IMR-90 (cell line): ENCODE measurements at places on chromosomes 2 and 18. TPM values are rescaled to one million over a fixed set of nuclear protein-coding genes. Genes with fewer than 3 reads are reported as not detected.

- H3K36me3 ChIP-seq: no peaks in the 10 kb centered on the region
- DNase-seq: no peak
- no peaks in the 10 kb centered on the region for H3K27me3 ChIP-seq
- H3K4me1 ChIP-seq: no peaks in the 10 kb centered on the region
These were observed 365.4 kb upstream of the FSIP2 start for GRCh38 chr2:185373229-185373628.

DNA sequence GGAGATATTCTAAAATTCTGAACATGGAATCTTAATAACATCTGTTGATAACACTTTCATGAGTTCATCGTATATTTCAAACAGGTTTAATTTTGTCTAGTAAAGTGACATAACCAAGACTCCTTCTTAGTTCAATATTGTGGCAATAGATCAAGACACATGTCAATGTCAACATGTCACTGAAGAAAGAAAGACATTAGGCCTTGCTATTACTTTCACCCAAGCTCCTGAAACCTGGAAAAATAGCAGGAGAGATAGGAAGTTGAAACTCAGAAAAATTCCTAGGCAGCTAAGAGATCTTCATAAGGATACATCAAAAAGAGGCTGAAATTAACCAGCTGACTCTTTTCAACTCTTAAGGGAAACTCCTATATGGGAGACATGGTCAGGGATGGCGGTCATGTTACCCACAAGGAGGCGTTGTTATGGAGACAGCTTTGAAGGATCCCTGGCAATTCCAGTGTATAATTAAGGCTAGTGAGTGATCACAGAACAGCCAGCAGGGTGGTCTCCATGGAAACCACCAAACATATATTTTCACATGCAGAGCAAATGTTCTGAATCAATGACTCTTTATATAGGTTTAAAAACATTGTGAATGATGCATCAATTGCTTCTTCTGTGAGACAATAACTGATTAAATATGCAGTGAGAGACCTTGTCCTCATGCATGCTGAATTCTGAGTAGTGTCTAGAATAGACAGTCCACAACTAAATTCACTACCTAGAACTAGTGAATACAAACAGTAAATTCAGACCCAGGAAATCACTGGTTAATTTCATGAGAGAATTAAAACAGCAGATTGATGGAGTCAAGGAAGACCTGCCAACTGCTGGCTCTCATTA is 115.3 kb upstream of the RIOK3 start:
- DNase-seq: peak; percentile 79
- H3K4me1 ChIP-seq: peaks cover 9% of the 10 kb centered on the region
- no peaks in the 10 kb centered on the region for H3K36me3 ChIP-seq
- H3K27ac ChIP-seq: no peak overlapping the region
- no peak overlapping the region for H3K4me3 ChIP-seq

YPEL5 gene
- 49.6 and 62.6 TPM in 2 replicates for polyA plus RNA-seq

AFF3 gene
- polyA plus RNA-seq: 11.8 and 12.9 TPM in 2 replicates

GKN2 gene
- polyA plus RNA-seq: not detected in 2 replicates

PAX8 gene
- 1.1 and 1.5 TPM in 2 replicates for polyA plus RNA-seq

INPP5D gene
- polyA plus RNA-seq: 0.09 and 0.29 TPM in 2 replicates

DNA sequence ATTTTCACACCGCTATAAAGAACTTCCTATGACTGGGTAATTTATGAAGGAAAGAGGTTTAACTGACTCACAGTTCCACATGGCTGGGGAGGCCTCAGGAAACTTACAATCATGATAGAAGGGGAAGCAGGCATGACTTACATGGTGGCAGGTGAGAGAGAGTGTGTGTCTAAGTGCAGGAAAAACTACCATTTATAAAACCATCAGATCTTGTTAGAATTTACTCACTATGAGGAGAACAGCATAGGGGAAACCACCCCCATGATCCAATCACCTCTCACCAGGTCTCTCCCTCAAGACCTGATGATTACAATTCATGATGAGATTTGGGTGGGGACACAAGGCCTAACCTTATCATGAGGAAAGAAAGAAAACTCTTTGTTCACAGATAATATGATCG is 174.6 kb downstream of the SRBD1 start:
- H3K27ac ChIP-seq: no peak overlapping the region
- no peaks in the 10 kb centered on the region for H3K27me3 ChIP-seq
- H3K36me3 ChIP-seq: no peaks in the 10 kb centered on the region
- no peak for DNase-seq
- peaks cover 2% of the 10 kb centered on the region; the same call in 1 of the 2 replicates for H3K4me1 ChIP-seq

GORASP2 gene
- polyA plus RNA-seq: 156 and 167 TPM in 2 replicates

GRCh38 chr2:153588408-153588807 is 109.8 kb upstream of the RPRM start:
- H3K27me3 ChIP-seq: no peaks in the 10 kb centered on the region
- H3K4me1 ChIP-seq: no peaks in the 10 kb centered on the region
- DNase-seq: no peak
- H3K4me3 ChIP-seq: no peak overlapping the region
- no peak overlapping the region for H3K27ac ChIP-seq

DNA sequence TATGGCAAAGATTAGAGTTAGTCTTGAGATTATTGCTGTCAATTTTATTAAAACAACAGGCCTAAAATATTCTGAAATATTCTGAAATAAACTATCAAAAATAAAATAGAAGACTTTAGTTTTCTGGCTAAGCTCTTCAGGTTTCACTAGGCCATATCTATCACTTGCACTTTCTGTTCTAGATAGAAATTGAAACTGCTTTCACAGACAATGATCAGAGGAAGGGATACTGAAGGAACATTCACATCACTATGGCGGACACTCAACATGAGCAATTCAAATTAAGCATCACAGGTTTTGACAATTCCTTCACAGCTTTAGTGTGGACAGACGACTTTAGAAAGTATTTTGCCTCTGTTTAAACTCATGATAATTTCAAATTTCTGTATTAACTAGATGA is 586.4 kb upstream of the REG3G start:
- no peaks in the 10 kb centered on the region for H3K4me1 ChIP-seq
- no peaks in the 10 kb centered on the region for H3K36me3 ChIP-seq
- H3K27me3 ChIP-seq: no peaks in the 10 kb centered on the region
- no peak for DNase-seq

- no peaks in the 10 kb centered on the region for H3K36me3 ChIP-seq
- DNase-seq: no peak
- H3K27ac ChIP-seq: peak overlapping the region; percentile 62; the same call in 1 of the 2 replicates
- no peak overlapping the region for H3K4me3 ChIP-seq
- no peaks in the 10 kb centered on the region for H3K27me3 ChIP-seq
These were observed 158.0 kb upstream of the MMADHC start for GRCh38 chr2:149745396-149746230.

RAD51AP2 gene
- polyA plus RNA-seq: not detected in 2 replicates

DNA sequence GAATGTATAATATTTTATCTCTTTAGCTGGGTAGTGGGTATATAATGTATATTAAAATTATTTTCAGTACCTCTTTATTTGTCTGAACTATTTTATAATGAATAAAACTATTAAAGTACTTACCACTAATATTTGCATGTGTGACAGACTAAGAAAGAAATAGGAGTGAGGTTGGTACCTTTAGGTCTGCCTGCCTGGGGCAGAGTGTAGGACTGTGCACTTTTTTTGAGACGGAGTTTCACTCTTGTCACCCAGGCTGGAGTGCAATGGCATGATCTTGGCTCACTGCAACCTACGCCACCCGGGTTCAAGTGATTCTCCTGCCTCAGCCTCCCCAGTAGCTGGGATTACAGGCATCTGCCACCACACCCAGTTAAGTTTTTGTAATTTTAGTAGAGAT is 18.8 kb downstream of the NCOA1 start:
- no peaks in the 10 kb centered on the region for H3K27me3 ChIP-seq
- peaks cover 6% of the 10 kb centered on the region for H3K4me1 ChIP-seq
- DNase-seq: no peak
- no peaks in the 10 kb centered on the region for H3K36me3 ChIP-seq
- no peak overlapping the region for H3K27ac ChIP-seq
- H3K4me3 ChIP-seq: no peak overlapping the region

RBMS1 gene
- 43.5 and 45.9 TPM in 2 replicates for polyA plus RNA-seq

CFC1 gene
- not detected in 2 replicates for polyA plus RNA-seq

MRO gene
- polyA plus RNA-seq: not detected in 2 replicates

- peaks cover 3% of the 10 kb centered on the region for H3K27me3 ChIP-seq
- no peak for DNase-seq
- no peaks in the 10 kb centered on the region for H3K4me1 ChIP-seq
- no peak overlapping the region for H3K27ac ChIP-seq
These were observed 59.4 kb upstream of the UPP2 start for GRCh38 chr2:158042245-158042644.

DNA sequence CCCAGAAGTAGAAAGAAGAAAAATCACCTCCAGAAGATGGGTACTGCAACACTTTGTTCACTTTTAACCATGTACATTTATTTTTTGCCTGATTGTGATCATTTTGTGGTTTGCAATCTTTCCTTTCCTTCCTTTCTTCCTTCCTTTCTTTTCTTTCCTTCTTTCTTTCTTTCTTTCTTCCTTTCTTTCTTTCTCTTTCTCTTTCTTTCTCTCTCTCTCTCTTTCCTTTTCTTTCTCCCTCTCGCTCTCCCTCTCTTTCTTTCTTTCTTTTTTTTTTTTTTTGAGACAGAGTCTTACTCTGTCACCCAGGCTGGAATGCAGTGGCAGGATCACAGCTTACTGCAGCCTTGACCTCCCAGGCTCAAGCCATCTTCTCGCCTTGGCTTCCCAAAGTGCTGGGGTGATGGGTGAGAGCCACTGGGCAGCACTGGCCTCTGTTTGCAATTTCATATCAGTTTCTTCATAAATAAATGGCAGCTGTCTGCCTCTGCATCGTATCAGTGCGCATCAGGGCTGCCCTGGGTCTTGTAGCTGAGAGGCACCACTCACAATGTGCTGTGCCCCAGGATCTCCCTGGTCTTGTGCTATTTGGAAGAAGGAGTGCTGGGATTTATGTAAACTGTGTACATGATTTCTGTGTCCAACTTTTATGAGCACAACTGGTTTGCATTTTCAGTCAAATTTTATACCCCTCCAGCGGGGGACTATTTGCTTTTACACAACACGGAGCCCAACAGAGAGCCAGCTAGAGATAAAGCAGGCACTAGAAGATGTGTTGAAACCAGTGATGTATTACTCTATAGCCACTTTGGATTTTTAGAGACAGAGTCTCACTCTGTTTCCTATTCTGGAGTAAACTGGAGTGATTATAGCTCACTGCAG is 6.9 kb upstream of the LIMS2 start:
- H3K27ac ChIP-seq: no peak overlapping the region
- peaks cover 4% of the 10 kb centered on the region for H3K4me1 ChIP-seq
- H3K27me3 ChIP-seq: peaks cover 16% of the 10 kb centered on the region
- no peak overlapping the region for H3K4me3 ChIP-seq
- no peaks in the 10 kb centered on the region for H3K36me3 ChIP-seq

NIFK gene
- polyA plus RNA-seq: 22.7 and 24.3 TPM in 2 replicates

DNA sequence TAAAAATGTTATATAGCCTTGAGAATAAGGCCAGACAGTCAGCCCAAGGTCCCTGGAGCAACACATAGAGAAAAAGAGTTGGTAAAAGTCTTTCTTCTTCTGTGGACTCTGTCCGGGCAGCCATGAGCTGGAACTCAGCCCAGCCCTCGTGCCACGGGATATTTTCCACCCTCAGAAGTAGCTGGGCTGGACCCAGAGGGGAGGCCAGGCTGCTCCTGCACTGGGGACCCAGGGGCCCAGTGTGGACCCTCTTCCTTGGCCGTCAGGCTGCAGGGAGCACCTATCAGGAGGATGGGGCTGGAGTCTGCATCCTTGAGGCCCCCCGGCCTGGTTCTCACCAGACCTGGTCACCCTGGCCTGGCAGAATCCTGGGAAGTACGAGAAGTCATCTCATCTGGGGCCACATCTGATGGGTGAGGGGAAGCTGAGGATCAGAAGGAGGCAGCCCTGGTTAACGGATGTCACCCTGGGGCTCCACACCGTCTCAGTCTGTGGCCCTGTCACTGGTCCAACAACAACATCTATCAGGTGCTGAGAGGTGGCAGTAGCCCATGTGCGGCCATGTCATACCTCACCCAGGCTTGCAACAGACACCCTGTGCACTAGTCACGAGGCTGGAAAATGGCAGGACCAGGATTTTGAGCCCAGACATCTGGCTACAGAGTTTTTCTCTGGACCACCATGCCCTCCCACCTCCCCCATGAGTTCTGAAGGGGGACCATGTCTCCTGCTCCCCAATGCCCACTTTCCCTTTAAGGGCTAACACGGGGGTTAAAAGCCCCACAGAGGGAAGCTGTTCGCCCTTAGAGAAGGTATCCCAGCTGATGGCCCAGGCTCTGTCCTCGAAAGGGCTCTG is 33.0 kb downstream of the SDC1 start:
- no peak for DNase-seq
- H3K4me1 ChIP-seq: no peaks in the 10 kb centered on the region
- H3K27ac ChIP-seq: no peak overlapping the region
- no peaks in the 10 kb centered on the region for H3K36me3 ChIP-seq

DNA sequence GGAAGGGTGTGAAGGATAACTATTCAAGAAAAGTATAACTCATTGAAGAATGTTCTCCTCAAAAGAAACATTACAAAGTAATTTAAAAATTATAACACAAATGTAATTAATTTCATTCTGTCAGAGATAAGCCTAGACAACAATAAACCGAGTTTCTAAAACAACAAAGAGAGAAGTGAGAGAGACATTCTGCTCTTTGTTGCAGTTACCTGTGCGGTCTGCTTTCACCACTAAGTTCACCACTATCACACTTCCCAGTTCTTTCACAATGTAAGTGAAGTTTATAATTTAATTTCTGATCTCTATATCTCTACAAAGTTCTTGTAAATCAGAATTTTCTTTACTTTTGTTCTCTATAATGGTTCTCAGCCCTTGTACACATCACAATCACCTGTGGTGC is 76.3 kb upstream of the FRZB start:
- no peak overlapping the region for H3K4me3 ChIP-seq
- DNase-seq: no peak
- H3K27me3 ChIP-seq: no peaks in the 10 kb centered on the region
- H3K36me3 ChIP-seq: peaks cover 15% of the 10 kb centered on the region
- H3K4me1 ChIP-seq: peaks cover 5% of the 10 kb centered on the region

DNA sequence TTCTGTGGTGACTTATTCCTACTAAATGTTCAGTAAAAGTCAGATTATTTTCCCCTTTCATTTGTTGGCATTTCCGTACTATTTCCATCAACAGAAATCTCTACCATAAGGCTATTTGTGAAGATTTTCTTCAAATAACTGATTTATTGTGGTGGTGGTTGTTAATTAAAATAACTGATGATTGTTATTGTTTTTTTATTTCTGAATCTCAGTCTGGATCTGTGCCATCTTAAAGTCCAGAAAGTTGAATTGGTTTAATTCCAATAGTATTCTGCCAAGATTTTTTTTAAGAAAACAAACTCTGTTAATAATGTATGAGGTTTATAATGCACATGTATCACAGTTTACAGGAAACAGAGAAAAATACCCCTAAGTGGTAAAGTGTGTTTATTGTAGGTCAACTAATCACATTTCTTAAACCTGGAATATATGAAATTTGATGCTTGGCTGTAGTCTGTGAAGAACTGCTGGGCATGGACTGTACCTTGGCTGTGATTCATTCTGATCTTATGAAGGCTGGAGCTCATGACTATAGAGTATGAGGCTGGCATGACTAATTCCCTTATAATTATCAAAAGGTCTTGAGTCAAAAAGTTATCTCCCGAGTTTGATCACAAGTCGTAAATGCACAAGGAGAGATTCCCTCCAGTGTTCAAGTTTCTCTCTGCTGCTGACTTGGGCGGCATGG is 134.2 kb upstream of the RND3 start:
- no peak overlapping the region for H3K4me3 ChIP-seq
- peak overlapping the region; percentile 94 for H3K27ac ChIP-seq
- peak; percentile 92 for DNase-seq
- peaks cover 12% of the 10 kb centered on the region for H3K4me1 ChIP-seq
- H3K27me3 ChIP-seq: no peaks in the 10 kb centered on the region
